Activated CD4-positive, alpha-beta T cell treated with anti-CD3 and anti-CD28 coated beads, Interleukin-2, Interleukin-6, amounts not matched to agents 100 ng/mL and 50 ng/mL, durations not matched to agents 16 hours and 8 hours (primary cell): ENCODE measurements at places on chromosomes 6 and 20.

- DNase-seq, result no peak
Measured at GRCh38 chr6:165984729-165985275, 182.8 kb downstream of the TBXT start.

GRCh38 chr6:163347021-163347446 is 67.5 kb upstream of the QKI start:
- no peak for DNase-seq

DNA sequence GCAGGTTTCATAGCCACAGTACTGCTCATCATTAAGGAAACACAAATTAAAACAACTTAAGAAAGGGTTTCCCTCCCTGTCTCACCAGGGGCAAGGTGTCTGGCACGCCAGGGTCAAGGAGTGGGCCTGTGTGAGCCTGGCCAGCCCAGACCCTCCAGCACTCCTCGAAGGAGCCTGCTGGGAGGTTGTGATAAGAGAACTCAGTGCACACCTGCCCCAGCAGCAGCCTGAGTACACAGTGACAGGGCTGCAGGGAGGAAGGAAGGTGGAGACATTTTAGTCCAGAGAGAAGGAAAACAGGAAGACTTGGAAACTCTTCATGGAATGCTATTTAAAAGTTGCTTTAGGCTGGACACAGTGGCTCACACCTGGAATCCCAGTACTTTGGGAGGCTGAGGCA is 14.1 kb downstream of the NINL start:
- DNase-seq, result no peak

DNA sequence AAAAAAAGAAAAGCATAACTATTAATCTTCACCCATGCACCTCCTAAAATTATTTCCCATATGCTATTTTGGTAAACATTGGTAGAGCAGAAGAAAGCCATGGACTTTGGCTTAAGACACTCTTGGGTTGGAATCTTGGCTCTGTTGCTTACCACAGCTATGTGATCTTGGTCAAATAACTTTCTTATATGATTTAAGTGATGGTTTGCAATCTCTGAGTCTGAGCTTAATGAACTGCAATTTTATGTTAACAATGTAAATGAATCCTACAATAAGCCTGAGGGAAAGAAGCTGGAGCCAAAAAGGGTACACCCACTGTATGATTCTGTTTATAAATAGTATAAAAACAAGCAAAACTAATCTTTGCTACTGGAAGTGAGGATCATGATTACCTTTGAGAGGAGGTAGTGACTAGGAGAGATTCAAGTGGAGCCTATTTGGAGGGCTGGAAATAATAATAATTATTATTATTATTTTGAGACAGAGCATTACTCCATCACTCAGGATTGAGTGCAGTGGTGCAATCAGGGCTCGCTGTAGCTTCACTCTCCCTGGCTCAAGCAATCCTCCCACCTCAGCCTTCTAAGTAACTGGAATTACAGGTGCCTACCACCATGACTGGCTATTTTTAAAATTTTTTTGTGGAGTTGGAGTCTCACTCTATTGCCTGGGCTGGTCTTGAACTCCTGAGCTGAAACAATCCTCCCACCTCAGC is 34.5 kb downstream of the ABRACL start:
- no peak for DNase-seq

DNA sequence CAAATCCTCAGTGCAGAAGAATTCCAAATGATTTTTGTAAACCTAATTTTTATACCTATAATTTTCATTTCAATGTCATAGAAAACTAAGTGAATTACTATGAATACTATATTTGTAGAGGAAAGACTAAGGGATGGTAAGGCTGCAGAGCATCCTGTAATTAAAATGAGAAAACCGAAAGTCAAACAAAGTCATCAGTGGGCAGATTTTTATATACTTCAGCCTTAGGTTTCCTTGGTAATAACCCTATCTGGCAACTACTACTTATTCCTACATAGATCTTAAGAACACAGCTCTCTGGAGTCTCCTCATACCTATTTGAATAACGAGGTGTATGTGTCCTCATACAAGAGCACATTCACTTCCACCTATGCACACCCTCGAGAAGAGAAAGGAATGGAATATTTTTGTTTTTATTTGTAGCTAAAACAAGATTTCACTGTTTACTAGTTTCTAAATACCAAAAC is 117.9 kb upstream of the SGK1 start:
- DNase-seq, result no peak

DNA sequence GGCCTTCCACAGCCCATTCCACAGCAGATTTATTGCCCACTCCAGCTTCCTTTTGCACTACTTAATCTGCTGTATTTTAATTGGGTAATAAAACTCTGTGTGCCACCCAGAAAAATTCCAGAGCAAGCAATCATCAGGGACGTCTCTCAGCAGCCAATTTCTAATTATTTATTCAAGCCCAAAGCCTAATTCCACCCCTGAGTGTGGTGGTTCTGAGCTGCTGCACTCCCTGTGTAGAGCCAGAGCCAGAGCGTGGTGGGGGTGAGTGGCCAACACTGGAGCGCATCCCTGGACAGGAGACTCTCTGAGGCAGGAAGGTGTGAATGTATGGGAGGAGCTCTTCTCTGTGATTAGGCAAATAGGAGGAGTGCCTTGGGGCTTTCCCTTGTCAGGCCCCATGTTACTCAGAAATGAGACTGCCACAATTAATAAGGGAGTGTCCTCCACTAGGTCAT is 66.1 kb downstream of the CD24 start:
- DNase-seq, result no peak
